Stimulated activated CD4-positive, alpha-beta T cell treated with anti-CD3 and anti-CD28 coated beads, Interleukin-4, amount 100 ng/mL, for 1 hour (primary cell): ENCODE measurements at places on chromosomes 6 and 20.

DNA sequence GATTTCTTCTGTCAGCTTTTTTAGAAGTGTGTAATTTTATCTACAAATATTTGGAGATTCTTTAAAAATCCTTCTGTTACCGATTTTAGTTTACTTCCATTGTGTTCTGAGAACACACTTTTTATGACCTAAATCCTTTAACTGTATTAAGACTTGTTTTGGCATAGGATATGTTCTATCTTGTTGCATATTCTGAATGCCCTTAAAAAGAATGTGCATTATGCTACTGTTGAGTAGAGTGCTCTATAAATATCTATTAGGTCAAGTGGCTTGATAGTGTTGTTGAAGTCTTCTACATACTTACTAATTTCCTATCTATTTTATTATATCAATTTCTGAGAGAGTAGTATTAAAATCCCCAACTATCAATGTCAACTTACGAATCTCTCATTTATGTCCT is 502.2 kb downstream of the MAFB start:
- DNase-seq: no peak

DNA sequence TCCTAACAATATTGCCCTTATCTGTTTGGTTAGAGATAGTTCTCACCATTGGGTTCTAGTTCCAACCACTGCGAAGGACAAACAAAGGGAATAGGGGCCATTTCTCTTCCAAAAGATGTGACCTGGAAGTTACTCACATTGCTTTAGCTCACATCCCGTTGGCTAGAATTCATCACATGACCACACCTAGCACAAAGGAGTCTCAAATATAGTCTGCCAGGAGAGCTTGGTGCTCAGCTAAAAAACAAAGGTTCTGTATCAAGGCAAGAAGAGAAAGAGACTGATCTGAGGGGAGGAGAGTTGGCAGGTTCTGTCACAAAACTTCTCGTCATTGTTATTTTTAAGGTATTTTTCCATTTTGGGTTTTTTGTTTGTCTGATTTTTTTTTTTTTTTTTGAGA is 69.8 kb upstream of the GNRH2 start:
- DNase-seq: no peak

DNA sequence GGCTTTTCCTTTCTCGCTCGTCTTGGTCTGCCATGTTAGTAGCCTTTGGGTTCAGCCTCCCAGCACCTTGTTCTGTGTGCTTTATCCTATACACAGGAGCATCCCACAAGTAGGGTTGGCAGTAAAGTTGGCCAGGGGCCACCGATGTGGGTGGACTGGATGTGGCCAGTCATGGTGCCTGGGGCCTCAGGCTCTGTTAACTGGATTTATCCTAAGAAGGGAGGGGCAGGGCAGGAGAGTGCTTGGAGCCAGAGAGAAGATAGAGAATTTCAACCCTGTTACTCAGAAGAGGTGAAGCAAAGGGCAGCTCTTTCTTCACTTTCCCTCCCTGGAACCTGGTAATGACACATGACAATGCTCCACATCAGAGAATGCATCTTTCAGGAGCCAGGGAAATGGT is 14.1 kb upstream of the SIRPB2 start:
- DNase-seq: no peak

DNA sequence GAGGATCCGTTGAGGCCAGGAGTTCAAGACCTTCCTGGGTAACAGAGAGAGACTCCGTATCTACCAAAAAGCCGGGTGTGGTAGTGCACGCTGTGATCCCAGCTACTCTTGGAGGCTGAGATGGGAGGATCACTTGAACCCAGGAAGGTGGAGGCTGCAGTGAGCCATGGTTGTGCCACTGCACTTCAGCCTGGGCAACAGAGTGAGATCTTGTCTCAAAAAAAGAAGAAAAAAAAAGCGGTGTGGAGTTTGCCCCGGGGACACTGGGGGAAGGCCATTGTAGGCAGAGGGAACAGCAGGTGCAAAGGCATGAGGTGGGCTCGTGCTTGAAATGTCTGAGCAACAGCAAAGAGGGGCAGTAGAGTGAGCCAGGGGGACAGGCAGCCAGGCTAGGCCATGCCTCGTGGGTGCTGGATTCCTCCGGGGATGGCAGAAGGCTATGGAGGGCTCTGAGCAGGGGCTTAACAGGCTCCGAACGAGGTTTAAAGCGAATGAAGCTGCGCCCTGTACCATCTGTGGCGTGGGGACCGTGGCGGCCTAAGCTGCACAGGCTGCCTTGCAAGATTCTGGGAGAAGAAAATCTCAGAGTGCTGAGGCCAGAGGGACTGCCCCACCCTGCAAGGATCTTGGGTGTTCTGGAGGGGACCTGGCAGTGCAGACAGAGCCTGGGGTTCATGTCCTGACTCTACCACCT is 36.9 kb upstream of the NOL4L start:
- DNase-seq: no peak
